ENCODE measurements at places on chromosomes 1 and 21.

GRCh38 chr1:2432441-2432844, 20.1 kb upstream of the PEX10 start:
- DNase-seq = no peak

DNA sequence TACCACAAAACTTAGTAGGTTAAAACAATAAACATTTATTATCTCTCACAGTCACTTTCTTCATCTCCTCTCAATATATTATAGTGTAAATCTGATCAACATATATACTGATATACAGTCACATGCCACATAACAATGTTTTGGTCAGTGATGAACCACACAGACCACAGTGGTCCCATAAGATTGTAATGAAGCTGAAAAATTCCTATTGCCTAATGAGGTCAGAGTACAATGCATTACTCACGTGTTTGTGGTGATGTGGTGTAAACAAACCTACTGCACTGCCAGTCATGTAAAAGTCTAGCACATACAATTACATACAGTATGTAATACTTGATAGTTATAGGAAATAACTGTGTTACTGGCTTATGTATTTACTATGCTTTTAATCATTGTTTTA, 30.1 kb downstream of the OLFML3 start:
- peak; percentile 66 for DNase-seq

- DNase-seq = no peak
Observed at GRCh38 chr1:245180496-245181157, 25.8 kb downstream of the KIF26B start.

- DNase-seq = no peak
Observed at GRCh38 chr1:223549740-223550139, 115.8 kb downstream of the CAPN8 start.

- no peak for DNase-seq
Observed at GRCh38 chr1:63352736-63353135, 14.7 kb upstream of the ALG6 start.

DNA sequence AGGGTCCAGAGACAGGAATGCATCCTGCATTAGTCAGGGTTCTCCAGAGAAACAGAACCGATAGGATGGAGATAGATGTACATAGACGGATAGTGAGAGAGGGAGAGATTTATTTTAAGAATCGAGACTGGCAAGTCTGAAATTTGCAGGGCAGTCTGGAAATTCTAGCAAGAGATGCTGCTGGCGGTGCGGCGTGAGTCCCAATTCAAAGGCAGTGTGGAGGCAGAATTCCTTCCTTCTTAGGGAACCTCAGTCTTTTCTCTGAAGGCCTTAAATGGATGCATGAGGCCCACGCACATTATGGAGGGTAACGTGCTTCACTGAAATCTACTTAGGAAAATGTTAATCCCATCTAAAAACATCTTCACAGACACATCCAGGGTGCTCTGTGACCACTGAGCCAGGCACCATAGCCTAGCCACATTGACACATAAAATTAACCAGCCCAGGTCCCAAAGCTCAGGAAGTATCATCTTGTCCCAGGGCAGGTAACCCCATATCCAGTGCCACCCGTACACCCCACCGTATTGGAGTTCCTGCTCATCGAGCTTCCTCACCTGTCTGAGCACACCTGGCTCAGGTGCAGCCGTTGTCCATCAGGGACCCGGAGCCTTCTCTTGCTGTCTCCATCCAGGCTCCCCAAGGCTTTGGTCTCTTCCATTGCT, 9.7 kb upstream of the PKNOX1 start:
- no peak for DNase-seq

- no peak for DNase-seq
Observed at GRCh38 chr1:201692555-201693394, 136.2 kb upstream of the IPO9 start.

- DNase-seq = peak; percentile 28
Observed at GRCh38 chr1:224510880-224511645, 76.5 kb upstream of the WDR26 start.

- DNase-seq = no peak
Observed at GRCh38 chr1:8886589-8886988, 8.1 kb upstream of the ENO1 start.

DNA sequence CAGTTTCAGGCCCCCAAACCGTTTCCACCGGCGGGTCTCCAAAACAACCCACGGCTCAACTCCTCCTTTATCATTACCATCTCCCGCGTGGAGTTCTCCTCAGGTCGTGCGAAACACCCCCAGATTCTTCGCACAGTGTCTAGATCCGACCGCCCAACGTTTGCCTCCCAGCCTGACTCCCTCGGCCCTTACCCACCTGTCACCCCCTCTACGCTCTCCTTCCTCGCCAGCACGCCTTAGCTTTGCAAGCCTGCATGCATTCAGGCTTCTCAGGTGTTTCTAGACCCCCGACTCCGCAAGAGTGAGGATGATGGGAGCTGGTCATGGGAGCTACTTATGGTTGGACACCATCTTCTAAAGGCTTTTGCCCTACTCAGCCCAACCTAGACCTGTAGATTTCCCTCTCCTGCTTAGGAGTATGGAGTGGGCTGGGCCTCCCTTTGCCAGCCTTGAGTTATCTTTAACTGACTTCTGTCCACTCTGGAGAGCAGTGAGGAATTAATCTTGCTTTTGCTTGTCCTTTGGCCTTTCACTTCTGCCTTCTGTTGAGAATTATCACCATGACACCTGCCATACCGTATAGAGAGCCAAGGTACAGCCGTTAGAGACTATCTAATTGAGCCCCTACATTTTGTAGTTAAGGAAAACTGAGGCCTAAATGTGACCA, 865 bp downstream of the ATP5IF1 start:
- DNase-seq = no peak

DNA sequence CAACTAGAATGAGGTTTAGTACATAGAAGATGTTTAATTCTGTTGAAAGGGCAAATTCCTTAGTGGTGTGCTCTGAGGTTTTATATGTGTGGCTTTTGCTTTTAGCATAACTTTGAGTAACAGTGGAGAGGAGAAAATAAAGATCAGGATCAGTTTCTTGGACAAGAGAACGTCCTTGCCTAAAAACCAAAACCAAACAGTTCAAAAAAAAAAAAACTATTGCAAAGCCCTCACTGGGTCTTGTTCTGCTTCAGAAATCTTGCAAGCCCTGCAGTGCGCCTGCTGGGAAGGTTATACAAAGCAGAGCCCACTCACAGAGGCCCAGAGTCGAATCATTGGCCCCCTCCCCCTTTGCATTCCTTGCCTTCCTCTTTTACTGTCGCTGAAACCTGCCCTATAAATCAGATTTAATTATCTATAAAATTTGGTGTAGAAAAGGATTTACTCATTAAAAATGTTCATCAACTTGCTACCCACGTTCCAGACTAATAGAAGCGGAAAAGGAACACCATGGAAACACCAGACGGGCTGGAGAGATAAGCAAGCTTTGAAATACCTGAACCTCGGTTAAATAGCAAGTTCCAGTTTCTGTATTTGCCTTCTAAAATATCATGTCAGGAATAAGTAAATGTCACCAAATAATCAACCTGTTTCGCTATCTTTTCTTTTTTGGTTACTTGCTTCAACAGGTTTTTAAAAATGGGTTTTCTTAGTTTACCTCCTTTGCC, 201.6 kb upstream of the PTBP2 start:
- DNase-seq = no peak

DNA sequence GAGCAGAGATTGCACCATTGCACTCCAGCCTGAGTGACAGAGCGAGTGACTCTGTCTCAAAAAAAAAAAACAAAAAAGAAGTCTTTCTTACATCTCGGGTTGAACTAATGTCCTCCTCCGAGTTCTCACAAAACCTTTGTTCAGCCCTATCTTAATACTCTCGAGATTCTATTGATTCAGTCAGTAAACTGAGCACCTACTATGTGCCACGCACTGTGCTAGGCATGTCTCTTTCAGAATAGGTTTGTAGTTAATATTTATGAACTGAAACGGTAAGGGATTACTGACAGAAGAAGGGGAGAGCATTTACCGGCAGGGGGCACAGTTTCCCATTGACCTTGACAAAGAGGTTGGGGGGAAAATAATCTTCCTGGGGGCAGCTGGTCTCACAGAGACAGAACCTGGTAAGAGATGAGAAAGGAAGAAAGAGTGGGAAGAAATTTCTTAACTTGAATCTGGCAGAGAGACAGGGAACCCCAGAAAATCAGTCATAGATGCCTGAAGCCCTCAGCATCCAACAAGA, 3.4 kb downstream of the PIAS3 start:
- no peak for DNase-seq

GRCh38 chr1:17162941-17163340, 42.0 kb upstream of the PADI1 start:
- DNase-seq = no peak

DNA sequence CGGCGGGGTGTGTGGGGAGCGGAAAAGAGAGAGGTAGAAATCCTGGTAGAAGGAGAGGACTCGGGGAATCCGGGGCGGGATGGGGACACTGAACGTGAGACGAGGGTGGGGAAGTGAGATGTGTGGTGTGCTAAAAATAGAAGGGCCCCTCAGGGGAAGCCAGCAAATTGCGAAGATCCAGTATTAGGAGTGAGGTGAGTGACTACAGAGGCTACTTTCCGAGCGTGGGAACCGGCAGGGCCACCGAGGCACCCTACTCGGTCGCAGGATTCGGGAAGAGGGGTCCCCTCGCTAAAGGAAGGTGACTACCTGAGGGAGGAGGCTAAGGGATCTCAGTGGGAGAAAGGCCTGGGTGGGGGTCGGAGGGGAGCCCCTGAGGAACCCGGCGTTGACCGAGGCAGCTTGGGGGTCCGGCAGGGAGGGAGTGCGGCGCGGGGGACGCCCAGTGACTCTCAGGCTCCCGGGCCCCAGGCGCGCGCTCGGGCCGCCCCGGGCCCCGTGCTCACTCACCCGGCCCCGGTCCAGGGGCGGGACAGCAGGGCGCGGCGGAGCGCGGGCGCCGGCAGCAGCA, 318 bp downstream of the ALDH4A1 start:
- peak; percentile 36 for DNase-seq

DNA sequence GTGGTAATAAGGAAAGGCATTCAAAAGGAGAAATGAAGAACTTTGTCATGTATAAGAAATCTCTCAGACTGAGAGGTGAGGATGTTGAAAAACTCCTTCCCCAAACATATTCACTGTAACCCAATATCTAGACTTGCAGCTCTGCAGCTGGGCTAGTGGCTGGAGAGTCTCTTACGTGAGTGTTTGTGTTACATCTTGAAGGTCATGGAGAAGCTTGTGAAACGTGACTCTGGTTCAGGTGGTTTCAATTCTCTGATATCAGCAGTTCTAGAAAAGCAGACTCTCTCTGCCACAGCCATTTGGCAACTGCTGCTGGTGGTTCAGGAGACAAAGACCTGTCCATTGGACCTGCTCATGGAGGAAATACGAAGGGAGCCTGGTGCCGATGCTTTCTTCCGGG, 55.0 kb upstream of the EPHA8 start:
- no peak for DNase-seq

DNA sequence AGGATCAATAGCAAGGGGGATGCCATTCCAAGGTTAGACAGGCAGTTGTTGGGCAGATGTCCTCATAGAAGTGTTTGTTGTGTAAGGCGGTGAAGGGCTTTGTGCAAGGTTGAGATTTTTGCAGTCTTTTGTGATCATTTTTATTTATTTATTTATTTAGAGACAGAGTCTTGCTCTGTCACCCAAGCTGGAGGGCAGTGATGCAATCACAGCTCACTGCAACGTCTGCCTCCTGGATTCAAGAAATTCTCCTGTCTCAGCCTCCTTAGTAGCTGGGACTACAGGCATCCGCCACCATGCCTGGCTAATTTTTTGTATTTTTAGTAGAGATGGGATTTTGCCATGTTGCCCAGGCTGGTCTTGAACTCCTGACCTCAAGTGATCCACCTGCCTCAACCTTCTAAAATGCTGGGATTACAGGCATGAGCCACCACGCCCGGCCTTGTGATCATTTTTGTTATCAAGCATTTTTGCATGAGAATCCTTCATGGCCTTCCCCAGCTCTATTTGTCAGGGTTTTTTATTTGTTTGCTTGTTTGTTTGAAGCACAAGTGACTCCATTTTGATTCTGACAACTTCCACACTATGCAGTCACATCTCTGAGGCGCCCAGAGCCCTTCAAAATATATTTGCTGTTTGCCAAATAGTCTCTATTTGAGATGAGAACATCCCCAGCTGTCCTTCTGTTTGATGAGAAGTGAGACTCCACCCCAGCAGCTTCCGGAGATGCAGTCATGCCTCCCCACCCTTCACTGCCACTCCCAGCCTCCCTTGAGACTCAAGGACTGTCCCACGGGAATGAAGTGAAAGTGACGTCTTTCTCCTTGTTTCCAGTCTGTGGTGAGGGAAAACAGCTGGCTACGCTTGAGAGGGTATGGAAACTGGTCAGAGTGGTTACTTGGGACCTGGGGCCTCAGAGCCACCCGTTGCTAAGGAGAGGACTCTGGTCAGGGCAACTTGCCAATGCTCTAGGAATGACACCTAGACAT, 38.0 kb downstream of the TMEM50B start:
- peak; percentile 65 for DNase-seq

DNA sequence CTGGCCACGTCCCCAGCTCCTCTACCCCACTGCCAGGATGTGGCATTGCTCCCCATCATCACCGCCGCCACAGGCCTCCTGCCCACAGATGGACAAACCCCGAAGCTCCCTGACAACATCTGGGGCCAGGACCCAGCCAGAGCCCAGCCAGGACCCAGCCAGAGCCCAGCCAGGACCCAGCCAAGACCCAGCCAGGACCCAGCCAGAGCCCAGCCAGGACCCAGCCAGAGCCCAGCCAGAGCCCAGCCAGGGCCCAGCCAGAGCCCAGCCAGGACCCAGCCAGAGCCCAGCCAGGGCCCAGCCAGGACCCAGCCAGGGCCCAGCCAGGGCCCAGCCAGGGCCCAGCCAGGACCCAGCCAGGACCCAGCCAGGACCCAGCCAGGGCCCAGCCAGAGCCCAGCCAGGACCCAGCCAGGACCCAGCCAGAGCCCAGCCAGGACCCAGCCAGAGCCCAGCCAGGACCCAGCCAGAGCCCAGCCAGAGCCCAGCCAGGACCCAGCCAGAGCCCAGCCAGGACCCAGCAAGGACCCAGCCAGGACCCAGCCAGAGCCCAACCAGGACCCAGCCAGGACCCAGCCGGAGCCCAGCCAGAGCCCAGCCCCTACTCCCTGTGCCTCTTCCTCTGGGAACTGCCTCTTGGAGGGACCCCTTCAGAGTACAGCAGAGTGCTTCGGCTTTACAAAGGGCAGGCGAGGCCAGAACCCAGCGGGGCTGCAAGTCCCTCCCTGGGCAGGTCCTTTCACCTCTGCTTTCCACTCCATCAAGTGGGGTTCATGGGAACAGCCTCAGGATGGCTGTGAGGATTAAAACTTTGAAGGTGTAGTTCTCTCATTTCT, 43.7 kb downstream of the DISP3 start:
- DNase-seq = no peak

GRCh38 chr21:31914472-31914871, 41.7 kb downstream of the HUNK start:
- DNase-seq = no peak

DNA sequence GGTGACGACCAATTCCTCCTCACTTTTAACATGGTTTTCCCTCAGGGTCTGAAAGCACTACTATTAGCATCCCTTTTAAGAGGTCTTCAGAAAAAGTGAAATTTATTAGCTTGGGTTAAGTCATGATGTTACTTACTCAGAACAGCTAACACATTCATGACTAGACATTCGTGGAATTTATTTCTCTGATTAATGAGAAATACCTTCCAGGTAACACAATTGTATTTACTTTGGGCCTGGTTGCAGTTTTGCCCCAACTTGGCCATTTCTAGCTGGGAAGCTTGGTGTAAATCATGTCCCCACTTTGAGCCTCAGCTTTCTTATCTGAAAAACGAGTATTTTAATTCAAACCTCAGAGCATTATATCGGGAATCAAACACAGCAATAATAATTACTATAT, 119.2 kb upstream of the SPATA6 start:
- DNase-seq = no peak

Data from HFFc6 (cell line).